ENCODE measurements at places on chromosomes 11 and 22.

GRCh38 chr22:30459181-30460052 lies 12.4 kb downstream of the SEC14L3 start:
- no peak for DNase-seq

- peak; percentile 69 for DNase-seq
Measured at GRCh38 chr11:10294290-10294953, 403 bp upstream of the SBF2 start.

GRCh38 chr11:119533462-119533861 lies 110.5 kb upstream of the THY1 start:
- no peak for DNase-seq

DNA sequence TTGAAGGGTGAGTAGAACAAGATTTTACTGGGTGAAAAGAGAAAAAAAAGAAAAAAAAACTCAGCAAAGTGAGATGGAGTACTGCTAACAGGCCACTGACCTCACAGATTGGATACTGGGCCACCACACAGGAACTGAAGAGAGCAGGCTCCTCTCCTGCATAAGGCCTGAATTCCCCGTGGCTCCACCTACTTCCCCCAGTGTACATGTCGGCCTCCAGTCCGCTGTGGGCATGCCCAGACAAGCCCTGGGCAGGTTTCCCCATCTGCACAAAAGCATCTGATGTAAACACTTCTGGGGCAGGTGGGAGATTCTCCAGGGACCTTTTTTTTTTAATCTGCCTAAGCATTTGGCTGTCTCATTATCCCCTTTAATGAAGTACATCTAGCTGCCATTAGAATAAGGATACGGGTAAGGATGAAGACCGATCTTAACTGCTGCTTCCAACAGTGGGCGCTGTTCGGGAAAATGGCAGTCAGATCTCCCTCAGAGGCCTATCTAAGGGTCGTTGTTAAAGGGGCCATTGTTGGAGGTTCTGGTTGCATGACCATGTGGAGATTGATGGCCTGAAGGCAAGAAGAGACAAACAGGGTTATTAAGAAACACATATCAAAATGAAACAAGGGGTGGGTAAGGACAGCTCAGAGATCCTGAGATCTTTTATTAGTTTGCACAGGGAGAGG lies 48.5 kb downstream of the MS4A13 start:
- DNase-seq: no peak

DNA sequence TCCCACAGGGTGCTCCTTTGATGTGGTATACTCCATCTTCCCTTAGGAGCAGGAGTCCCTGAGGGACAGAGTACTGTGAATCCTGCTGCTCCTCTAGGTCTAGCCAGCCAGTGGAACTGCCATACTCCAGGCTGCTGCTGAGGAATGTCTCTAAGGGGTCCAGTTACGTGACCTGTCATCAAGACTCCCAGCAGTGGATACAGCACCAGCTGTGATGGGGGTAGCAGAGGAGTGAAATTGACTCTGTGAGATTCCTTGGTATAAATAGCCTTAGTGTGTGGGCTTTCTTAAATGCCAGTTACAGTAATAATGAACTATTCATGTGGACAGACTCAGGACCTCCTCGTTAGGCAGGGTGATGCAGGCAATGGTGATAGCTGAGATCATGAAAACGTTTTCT lies 140.4 kb upstream of the LUZP2 start:
- peak; percentile 8 for DNase-seq

- DNase-seq: no peak
Measured at GRCh38 chr22:36067235-36067558, 38.6 kb upstream of the RBFOX2 start.

- no peak for DNase-seq
Measured at GRCh38 chr22:39123751-39124581, 26.9 kb downstream of the APOBEC3H start.

- DNase-seq: no peak
Measured at GRCh38 chr11:73412308-73412707, 36.1 kb downstream of the RELT start.

- DNase-seq: no peak
Measured at GRCh38 chr11:127114035-127114434, 113.5 kb upstream of the KIRREL3 start.

DNA sequence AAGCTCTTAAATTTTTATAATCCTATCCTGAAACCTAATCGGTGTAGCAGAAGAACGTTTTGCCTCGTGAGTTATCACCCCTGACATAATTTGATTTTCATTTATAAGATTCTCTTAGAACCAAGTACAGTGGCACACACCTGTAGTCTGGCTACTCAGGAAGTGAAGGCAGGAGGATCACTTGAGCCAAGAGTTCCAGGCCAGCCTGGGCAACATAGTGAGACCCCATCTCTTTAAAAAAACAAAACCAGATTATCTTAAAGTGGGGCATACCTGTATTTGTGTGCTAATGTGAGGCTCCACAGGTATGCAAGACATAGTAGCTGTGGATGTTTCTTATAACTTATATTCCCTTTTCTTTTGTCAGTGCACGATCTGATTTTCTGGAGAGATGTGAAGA lies 19.0 kb downstream of the ZFTA start:
- no peak for DNase-seq

- DNase-seq: no peak
Measured at GRCh38 chr11:93169950-93170561, 27.7 kb downstream of the SLC36A4 start.

DNA sequence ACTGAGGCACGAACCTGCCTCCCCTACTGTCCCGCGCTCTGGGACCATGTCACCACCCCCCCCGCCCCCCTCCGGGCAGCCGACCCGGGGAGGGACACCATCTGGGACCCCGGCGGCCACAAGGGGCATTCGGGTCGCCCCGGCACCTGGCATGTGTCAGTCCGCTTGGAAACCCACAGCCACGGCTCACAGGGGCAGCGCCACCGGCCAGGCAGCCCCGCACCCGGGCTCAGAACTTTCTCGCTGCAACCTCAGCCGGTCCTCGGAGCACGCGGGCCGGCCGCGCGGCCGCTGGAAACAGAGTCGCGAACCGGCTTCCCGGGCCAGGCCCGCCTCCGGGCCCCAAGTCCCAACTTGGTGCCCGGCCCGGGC lies 159.9 kb upstream of the GRK3 start:
- DNase-seq: no peak

DNA sequence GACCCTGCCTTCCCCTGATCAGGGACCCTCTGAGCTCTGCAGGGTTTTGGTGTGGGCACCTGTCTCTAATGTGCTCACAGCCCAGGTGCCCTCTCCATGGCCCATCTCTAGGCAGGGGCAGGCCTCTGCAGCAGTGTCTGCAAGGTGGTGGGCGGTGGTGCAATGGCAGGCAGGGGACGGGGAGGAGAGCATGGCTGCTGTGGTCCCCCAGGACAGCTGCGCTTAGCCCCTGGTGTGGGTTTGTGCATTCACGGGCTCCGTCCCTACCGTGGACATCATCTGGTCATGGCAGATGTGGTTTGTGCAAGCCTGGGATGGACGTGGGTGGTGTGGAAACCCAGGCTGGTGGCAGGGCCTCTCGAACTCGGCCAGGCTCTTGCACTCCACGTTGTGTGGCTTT lies 443.1 kb downstream of the TBC1D22A start:
- DNase-seq: no peak

DNA sequence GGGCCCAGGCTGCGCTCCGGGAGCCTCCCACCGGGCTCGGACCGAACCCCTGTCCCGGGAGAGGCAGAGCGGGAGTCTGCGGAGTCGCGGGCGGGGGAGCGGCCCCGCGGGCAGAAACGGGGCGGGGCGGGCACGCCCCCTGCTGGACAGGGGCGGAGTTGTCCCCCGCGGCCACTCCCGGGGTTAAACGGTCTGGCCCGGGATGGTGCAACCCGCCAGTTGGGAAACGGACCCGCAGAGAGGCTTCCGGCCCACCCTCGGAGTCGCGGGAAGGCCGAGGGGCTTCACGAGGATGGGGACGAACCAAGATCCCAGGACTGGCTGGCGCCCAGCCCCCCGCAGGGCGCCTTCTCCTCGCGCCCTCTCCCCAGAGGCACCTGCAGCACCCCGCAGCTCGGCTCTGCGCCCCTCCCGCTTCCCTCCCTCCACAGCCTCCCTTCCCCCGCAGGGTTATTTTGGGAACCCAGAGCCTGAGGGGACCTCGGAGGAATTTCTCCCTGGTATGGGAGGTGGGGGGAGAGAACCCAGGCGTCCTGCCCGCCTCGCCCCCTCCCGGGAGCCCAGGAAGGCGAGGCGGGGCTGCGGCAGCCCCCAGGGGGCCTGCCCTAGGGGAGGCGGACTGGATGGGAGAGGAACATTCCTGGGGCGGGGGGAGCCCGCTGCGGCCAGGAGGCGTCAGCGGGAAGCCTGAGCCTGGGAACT lies 902 bp downstream of the RASGRP2 start:
- no peak for DNase-seq

DNA sequence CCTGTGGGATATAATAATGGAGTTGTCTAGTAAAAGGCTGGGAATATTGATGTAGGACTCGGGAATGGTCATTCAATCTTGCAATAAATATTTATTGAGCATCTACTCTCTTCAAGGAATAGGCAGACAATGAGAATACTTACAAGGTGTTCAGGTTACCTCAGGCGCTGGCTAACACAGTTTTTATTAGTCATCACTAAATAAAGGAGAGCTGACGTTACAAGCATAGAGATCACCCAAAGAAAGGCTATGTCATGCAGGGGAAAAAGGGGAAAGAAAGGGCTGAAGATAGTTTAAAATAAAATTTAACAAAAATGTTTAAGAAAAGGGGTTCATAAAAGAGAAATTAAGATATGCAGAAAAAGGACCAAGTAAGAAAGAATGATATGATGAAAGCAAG lies 15.8 kb upstream of the CTSC start:
- no peak for DNase-seq

- DNase-seq: no peak
Measured at GRCh38 chr11:42528911-42529310, 782.9 kb upstream of the API5 start.

GRCh38 chr11:112789481-112789880 lies 171.7 kb upstream of the NCAM1 start:
- no peak for DNase-seq

DNA sequence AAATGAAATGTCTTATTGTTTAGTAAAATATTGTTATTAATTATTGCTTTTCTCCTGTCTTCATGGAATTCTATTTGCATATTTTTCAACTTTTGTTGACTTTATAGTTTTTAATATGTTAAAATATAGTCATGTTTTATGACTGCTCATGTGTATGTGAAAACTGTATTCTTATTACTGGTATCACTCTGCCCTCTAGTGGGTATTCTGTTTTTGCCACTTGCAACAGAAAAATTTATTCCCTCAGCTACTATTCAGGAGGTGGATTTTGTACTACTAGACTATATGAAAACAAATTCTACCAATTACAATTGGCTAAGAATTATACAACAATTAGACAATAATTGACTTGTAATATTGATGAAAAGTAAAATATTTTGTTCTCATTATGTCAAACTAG lies 45.0 kb downstream of the OR4C6 start:
- no peak for DNase-seq

DNA sequence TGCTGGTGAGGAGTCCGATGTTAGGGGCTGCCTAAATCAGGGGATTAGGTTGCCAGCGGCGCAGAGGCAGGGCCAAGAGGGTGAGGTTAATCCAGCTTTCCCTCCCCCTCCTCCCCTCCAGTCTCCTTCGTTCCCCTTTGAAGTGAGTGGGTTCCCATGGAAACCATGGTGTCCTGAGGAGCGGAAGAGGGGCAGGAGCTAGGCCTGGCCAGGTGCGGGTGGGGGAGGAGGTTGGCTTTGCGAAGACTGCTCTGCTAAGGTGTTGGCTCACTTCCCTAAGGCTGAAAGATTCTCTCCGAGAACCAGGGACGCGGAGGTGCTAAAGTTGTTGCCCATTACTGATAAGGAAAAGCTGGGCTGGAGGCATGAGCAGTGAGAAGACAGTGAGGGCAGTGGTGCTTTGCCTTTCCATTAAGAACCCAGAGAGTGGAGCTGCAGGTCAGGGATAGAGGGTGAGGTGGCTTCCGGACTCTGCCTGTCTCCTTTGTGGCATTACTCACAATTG lies 124.6 kb downstream of the FEZ1 start:
- DNase-seq: no peak

GRCh38 chr22:19241593-19241906 lies 50.0 kb downstream of the CLTCL1 start:
- no peak for DNase-seq

DNA sequence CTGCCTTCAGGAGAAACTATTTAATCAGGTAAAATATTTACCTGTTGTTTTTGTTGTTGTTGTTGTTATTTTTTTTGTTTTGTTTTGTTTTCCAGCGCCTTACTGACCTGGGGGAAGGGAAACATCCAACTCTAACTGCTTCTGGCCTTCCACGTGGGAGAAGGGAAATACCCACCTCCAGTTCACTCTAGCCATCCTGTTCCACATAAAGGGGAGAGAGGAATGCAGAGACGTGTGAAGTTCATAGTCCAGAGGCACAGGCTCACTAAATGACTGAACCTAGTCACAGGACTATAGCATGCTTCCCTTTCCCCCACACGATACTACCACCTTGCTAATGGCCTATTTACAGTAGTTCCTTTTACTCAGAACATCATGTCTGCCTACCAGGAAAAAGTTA lies 72.4 kb upstream of the VSTM5 start:
- no peak for DNase-seq

DNA sequence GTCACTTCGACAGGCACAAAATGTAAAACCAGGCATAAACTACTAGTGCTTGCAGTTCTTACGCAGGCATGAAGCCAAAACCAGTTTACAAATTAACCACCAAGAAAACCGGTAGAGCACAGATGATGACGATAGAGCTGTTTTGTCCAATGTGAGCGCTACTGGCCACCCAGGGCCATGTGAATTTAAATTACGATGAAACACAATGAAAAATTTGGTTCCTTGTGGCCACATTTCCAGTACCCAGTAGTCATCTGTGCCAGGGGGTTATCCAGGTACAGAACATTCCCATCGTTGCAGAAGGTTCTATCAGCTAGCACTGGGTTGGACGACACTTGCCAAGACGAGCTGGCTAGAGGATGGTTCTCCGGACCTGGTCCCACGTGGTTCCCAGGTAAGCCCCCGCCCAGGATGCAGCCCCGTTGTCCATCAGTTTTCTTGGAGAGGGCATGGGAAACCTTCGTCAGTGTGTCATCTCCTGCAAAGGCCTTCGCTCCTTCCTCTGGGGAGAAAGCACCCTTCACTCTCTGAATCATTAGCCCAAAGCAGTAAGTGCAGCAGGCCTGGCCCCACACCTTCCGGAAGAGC lies 1.1 kb upstream of the CD81 start:
- no peak for DNase-seq

DNA sequence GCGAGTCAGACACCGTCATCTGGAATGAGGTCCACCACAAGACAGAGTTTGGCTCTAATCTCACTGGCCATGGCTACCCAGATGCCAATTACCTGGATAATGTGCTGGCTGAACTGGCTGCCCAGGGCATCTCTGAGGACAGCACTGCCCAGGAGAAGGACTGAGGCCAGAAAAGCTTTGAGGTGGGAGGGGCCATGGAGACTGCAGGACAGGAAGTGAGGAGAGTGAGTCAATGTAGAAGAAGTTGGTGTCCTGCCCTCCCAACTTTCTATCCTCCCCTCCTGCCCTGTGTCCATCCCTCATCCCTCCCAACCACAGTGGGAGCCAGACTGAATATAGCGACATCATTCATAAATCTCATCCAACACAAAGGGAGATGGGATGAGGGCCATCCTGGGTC lies 8.0 kb downstream of the MPEG1 start:
- no peak for DNase-seq

- no peak for DNase-seq
Measured at GRCh38 chr11:63814383-63814736, 1.1 kb downstream of the SPINDOC start.
